ENCODE measurements at places on chromosomes 4 and X.

DNA sequence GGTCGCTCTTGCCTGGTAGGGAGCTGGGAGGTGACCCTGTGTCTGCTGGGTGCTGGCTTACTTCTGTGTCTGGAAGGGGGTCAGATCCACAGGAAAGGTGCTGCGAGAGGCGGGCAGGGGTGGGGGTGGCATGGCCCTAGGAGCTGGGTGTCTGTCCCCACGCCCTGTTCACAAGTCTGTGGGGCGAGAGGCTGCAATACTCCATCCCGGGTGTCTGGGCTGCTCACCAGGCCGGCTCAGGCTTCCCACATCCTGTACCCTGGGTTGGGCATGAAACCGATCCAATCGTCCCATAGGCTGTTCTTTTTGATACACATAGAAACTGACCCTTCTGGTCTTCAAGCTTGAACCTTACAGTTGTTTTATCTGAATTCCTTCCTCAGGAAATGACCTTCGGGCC, 993 bp upstream of the CTAG2 start:
- no peak for DNase-seq

DNA sequence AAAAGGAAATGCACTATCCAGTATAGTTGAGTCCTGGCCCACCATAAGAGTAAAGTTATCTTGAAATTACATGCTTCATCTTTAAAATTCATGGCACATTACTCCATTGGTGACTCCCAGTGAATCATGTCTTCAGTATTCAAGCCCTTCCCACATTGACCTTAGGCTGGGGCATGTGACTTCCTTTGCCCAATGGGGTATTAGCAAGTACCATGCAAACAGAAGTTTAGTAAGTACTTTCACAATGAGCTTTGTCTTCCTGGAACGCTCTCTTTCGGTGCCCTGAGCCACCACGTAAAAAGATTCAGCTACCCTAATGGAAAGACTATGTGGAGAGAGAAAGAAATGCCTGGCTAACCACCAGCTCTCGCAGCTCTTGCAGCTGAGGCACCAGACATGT, 235.4 kb downstream of the HNRNPD start:
- DNase-seq = no peak

DNA sequence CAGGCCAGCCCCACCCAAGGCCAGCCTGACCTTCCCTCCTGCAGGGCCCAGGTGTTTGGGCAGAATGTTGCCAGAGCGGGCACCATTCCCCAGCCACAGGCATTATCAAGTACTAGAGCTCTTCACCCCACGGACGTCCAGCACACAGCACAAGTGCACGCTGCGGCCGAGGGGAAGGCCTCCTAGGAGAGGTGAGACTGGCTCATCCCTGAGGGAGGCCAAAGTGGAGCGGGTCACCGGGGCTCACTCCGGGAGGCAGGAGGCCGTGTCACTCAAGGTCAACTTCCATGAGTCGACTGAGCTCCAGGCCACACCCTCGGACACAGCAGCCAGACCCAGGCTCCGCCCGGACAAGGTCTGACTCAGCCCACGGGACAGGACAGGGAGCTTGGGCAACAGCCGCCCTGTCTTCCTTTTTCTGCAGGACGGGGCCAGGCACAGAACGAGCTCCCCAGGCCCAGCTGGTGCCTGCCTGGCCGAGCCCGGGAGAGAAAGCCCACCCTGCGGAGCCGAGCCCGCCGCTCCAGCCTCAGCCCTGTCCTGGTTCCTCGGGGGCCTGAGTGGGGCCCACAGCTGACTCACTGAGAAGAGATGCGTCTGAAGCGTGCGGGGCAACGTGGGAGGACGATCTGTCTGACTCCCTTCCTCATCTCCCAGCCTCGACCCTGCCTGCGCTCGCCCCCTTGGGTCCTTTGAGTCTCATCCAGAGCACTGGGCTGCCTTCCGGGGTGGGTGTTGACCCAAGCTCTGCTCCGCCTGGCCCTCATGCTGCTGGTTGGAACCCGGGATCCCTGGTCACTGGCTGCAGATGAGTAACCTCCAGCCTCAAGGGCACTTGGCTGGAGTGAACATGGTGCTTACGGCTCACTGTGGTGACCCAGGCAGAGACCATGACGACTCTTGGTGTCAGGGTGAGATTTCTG, 1.6 kb downstream of the SLC49A3 start:
- DNase-seq = no peak

DNA sequence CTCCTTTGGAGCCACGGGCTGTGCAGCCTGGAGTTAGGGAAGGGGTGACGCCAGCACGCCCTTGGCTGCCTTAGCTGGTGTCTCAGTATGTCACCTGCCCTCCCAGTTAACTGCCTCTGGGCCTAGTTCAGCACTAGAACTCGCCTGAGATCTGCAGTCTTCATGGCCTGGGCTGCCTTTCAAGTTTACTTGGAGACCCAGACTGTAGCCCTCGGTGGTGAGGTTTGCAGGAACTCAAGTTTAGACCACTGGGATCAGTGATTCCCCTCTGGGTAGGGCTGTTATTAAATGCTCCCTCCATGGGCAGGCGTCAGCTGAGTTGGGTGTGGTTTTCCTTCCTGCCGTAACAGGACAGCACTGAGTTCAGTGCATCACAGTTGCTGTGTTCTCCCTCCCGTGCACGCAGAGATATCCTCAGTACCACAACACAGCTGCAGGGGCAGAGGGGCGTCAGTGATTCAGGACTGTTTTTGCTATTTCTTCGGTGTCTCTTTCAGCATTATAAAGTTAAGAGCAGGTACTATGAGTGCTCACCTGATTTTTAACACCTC, 30.5 kb downstream of the PLAC8 start:
- DNase-seq = no peak
